Mesenchymal stem cell (in vitro differentiated cells and primary cell): ENCODE measurements at places on chromosomes 1 and 21.
A peak's percentile ranks its signal among the peaks of the same experiment; 100 is the strongest.

DNA sequence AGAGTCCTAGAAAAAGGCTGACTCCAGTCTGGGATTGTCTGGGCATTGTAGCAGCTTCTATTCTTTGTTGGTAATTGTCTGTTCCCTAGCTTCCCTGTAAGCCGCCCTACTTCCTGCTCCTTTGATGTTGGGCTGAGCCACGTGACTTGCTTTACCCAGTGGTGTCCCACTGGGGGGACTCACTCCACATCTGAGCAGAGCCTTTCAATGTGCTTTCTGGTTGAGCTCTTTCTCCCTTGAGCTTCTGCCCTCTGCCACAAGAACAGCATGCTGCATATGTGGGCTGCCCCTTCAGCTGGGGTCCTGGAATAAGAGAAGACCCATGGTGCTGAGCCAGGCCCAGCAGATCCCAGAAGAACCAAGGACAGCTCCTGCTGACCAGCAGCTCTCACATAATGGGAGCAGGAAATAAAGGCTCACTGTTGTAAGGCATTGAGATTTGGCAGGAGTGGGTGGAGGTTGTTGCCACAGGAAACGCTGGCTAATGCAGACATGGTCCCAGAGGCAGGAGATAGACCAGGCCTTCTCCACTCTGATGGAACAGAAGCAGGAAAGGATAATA is 276.3 kb upstream of the GJB5 start:
- H3K27me3 ChIP-seq: peaks cover 7% of the 10 kb centered on the region
- H3K4me1 ChIP-seq: no peaks in the 10 kb centered on the region
- H3K27ac ChIP-seq: no peak overlapping the region
- H3K4me3 ChIP-seq: no peak overlapping the region
- DNase-seq: no peak
- no peaks in the 10 kb centered on the region for H3K36me3 ChIP-seq

DNA sequence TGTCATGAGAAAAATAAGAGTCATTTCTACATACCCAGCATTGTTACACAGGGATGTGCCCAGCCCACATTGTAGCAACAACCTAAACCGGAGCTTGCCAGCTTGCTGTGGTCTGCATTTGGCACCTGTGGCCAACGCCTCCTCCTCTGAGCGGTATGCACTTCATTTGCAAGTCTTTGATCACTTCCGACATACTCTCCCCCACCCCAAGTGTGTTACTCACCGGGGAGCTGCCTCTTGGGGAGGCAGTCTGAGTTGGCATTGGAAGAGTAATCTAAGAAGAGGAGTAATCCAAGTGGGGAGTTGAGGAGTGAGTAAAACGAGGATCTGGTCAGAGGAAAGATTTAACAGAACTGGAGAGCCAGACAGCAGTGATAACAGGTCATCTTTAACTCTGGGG is 3.8 kb downstream of the BCL9 start:
- H3K4me3 ChIP-seq: no peak overlapping the region
- H3K27ac ChIP-seq: no peak overlapping the region
- H3K4me1 ChIP-seq: peaks cover 5% of the 10 kb centered on the region
- DNase-seq: no peak
- H3K27me3 ChIP-seq: no peaks in the 10 kb centered on the region

DNA sequence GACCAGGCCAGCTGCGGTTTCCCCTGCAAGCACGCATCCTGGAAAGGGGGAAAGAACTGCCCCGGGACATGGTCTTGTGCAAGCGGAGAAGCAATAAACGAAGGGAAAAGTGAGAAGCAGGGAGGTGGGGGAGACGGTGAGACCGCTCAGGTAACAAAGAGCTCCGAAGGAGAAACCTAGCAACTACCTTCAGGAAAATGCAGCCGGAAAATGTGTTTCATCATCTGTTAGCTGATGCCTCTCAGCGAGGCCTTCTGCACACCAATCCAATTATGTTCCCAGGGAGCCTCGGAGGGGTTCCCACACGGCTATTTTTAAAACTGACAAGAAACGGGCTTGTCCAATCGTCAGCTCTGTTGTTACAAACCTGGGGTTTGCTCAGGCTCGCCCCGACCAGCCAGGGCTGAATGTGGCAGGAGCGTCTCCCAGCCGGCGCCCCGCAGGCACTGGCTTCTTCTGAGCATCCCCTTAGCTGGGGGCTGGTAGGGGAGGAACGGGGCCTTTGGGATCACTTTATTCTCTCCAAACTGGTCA is 3.4 kb downstream of the RIPK4 start:
- peaks cover 71% of the 10 kb centered on the region for H3K4me1 ChIP-seq
- H3K4me3 ChIP-seq: no peak overlapping the region
- peak overlapping the region; percentile 71 for H3K27ac ChIP-seq
- no peaks in the 10 kb centered on the region for H3K36me3 ChIP-seq
- H3K27me3 ChIP-seq: peaks cover 89% of the 10 kb centered on the region

DNA sequence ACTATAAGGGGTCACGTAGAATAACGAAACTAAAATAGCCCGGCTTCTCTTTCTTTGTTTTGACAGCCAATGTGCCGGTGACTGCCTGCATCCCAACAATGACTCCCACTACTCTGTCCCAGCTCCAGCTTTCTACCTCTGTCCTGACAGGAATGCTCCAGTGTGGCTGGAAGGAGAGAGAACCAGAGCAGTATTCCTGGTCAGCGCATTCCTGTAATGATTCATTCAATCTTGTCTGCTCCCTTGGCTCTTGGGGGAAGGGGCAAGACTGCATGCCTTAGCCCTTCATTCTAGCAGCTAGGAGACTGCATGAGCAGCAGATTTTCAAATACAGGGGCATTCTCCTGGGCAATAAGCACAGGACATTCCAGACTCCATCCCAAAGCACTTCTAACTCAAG is 132.1 kb upstream of the PRMT6 start:
- H3K27me3 ChIP-seq: no peaks in the 10 kb centered on the region
- no peaks in the 10 kb centered on the region for H3K4me1 ChIP-seq
- DNase-seq: no peak
- H3K27ac ChIP-seq: peak overlapping the region; percentile 46
- H3K36me3 ChIP-seq: no peaks in the 10 kb centered on the region
- no peak overlapping the region for H3K4me3 ChIP-seq

DNA sequence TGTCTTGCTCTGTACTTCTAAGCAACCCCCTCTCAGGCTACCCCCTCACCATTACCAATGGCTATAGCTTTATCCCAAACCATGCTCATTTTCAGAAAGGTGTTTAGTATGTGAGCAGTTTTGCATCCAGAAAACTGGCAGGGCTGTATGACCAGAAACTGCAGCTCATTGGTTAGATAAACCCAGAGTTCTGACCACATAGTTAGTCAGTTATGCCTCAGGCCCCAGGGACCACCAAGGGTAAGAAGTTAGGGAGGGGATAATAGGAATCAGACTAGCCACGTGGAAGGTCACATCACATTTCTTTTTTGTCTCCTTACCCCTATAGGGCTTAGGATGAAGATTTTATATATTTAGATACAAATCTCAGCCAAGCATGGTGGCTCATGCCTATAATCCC is 1.2 kb downstream of the ITGA10 start:
- peak overlapping the region; percentile 3 for H3K27ac ChIP-seq
- peaks cover 57% of the 10 kb centered on the region for H3K36me3 ChIP-seq
- H3K4me3 ChIP-seq: no peak overlapping the region
- no peaks in the 10 kb centered on the region for H3K27me3 ChIP-seq

DNA sequence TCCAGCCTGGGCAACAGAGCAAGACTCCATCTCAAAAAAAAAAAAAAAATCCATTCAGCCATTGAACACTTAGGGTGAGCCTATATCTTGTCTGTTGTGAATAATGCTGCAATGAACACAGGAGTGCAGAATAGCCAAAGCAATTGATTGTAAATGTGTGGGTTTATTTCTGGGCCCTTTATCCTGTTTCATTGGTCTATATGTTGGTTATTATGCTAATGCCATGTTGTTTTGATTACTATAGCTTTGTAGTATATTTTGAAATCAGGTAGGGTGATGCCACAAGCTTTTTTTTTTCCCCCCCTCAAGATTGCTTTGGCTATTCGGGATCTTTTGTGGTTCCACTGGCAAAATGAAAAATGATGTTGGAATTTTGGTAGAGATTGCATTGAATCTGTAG is 167.5 kb downstream of the LBR start:
- no peaks in the 10 kb centered on the region for H3K4me1 ChIP-seq
- no peak overlapping the region for H3K4me3 ChIP-seq
- H3K27me3 ChIP-seq: no peaks in the 10 kb centered on the region
- DNase-seq: no peak
- H3K36me3 ChIP-seq: no peaks in the 10 kb centered on the region

DNA sequence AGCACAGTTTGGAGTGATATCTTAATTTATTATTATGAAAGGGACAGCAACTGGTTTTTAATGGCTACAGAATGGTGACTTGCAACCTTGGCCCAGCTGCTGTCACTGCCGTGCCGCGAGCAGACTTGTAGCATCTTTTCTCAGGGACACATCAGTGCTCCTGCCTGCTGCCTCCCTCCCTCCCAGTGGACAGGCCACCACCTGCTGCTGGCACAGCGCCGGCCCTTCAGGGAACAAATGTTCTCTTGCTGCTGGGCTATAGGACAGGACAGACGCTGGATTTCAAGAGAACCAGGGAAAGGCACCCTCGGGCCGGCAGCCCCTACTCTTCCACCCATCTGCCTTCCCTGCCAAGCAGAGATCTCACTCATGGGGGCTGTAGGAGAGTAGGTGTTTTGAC is 413.8 kb upstream of the NFIA start:
- H3K4me3 ChIP-seq: no peak overlapping the region
- no peaks in the 10 kb centered on the region for H3K4me1 ChIP-seq
- H3K27ac ChIP-seq: no peak overlapping the region
- no peaks in the 10 kb centered on the region for H3K36me3 ChIP-seq
- DNase-seq: no peak

- no peaks in the 10 kb centered on the region for H3K36me3 ChIP-seq
- H3K4me1 ChIP-seq: peaks cover 5% of the 10 kb centered on the region
- H3K4me3 ChIP-seq: no peak overlapping the region
- peak overlapping the region; percentile 44 for H3K27ac ChIP-seq
- DNase-seq: peak; percentile 78
- H3K27me3 ChIP-seq: no peaks in the 10 kb centered on the region
Measured at GRCh38 chr1:59229138-59229537, 67.8 kb upstream of the FGGY start.

DNA sequence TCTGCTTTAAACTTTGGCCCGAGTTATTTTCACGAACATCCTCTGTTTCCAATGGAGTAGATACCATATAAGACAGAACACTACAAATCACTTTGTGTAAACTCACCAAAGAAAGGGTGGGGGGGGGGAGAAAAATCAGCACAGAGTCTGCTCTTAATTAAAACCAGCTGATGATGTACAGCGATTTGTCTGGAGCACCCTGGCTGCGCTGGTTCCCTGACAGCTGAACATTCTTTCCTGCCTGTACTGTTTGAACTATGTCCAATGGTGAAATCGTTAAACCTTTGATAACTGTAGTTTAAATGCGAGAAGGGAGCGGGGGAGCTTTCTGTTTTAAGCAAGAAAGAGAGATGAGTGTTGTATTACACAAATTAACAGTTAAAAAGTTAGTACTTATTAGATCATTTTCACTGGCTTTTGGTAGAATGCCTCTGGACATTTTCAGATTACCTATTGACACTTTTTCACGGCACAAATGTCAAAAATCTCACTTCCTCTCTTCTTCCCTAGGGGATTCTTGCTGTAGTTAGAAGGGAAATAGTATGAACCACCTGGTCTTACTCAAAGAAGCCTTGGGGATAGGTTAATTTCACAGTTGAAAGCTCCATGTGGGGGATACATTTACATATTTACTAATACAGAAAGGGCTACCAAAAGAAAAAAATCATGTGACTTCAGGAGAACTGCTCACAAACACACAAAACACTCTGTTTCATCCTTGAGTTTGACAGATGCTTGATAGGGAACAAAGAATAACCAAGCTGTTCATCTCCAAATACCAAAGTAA is 140.2 kb upstream of the RUNX1 start:
- no peak overlapping the region for H3K27ac ChIP-seq
- H3K36me3 ChIP-seq: no peaks in the 10 kb centered on the region
- H3K4me3 ChIP-seq: peak overlapping the region; percentile 43
- H3K27me3 ChIP-seq: no peaks in the 10 kb centered on the region
- H3K4me1 ChIP-seq: peaks cover 3% of the 10 kb centered on the region
- DNase-seq: peak; percentile 49

GRCh38 chr1:165409657-165410358 is 35.1 kb downstream of the RXRG start:
- no peak for DNase-seq
- H3K27me3 ChIP-seq: peaks cover 4% of the 10 kb centered on the region
- no peak overlapping the region for H3K4me3 ChIP-seq

GRCh38 chr1:23101101-23101827 is 67.4 kb downstream of the LUZP1 start:
- H3K27me3 ChIP-seq: no peaks in the 10 kb centered on the region
- H3K4me1 ChIP-seq: peaks cover 8% of the 10 kb centered on the region
- peak; percentile 66 for DNase-seq
- peak overlapping the region; percentile 14 for H3K4me3 ChIP-seq
- peaks cover 10% of the 10 kb centered on the region for H3K36me3 ChIP-seq

- H3K27me3 ChIP-seq: no peaks in the 10 kb centered on the region
- no peak overlapping the region for H3K4me3 ChIP-seq
- peaks cover 4% of the 10 kb centered on the region for H3K36me3 ChIP-seq
- H3K27ac ChIP-seq: no peak overlapping the region
- H3K4me1 ChIP-seq: peaks cover 82% of the 10 kb centered on the region
Measured at GRCh38 chr1:2272686-2273400, 44.7 kb downstream of the SKI start.

DNA sequence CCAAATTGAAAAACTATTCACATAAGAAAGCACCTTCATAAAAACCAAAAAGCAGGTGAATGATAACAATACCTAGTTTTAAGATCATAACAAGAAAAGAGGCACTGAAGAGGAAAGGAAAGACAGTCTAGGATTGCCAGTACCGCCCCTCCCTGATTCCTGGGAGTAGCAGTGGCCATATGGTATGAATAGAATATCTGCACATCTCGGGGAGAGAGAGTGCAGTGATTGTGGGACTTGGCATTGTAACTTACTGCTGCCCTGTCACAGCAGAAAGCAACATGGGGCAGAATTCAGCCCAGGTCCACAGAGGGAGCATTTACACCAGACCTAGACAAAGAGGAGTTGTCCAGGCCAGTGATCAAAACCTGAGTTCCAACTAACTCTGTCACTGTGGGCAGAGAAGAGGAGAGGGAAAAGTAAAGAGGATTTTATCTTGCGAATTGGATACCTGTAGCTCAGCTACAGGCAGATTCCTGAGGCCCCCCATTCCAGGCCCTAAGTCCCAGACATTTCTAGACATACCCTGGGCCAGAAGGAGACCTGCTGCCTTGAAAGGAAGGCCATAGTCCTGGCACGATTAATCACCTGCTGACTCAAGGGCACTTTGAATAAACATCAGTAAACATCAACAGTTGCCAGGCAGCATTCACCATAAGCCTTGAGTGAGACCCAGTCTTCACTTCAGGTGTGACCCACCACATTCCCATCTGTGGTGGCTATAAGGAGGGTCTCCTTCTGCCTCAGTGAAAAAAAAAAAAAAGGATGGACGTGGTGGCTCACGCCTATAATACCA is 397.5 kb downstream of the TGFB2 start:
- no peak overlapping the region for H3K4me3 ChIP-seq
- peak; percentile 29 for DNase-seq
- no peaks in the 10 kb centered on the region for H3K27me3 ChIP-seq
- H3K27ac ChIP-seq: no peak overlapping the region
- no peaks in the 10 kb centered on the region for H3K36me3 ChIP-seq
